Left forelimb (tissue), 1 donor: ENCODE measurements at places on chromosomes 3 and 15.

GRCh38 chr3:136409549-136409948 lies 159.4 kb downstream of the PCCB start:
- DNase-seq, result no peak

GRCh38 chr15:84915606-84915958 lies 31.1 kb downstream of the SLC28A1 start:
- no peak for DNase-seq

GRCh38 chr15:89333011-89333860 lies 1.4 kb downstream of the POLG start:
- DNase-seq, result no peak

- no peak for DNase-seq
Measured at GRCh38 chr3:87158823-87159222, 68.3 kb upstream of the CHMP2B start.

- no peak for DNase-seq
Measured at GRCh38 chr3:111619833-111620232, 24.7 kb upstream of the ZBED2 start.

- no peak for DNase-seq
Measured at GRCh38 chr15:101504866-101505609, 15.5 kb upstream of the PCSK6 start.

GRCh38 chr3:87410110-87410509 lies 133.7 kb upstream of the POU1F1 start:
- DNase-seq, result no peak

- DNase-seq, result no peak
Measured at GRCh38 chr3:31704591-31705179, 172.0 kb downstream of the STT3B start.

DNA sequence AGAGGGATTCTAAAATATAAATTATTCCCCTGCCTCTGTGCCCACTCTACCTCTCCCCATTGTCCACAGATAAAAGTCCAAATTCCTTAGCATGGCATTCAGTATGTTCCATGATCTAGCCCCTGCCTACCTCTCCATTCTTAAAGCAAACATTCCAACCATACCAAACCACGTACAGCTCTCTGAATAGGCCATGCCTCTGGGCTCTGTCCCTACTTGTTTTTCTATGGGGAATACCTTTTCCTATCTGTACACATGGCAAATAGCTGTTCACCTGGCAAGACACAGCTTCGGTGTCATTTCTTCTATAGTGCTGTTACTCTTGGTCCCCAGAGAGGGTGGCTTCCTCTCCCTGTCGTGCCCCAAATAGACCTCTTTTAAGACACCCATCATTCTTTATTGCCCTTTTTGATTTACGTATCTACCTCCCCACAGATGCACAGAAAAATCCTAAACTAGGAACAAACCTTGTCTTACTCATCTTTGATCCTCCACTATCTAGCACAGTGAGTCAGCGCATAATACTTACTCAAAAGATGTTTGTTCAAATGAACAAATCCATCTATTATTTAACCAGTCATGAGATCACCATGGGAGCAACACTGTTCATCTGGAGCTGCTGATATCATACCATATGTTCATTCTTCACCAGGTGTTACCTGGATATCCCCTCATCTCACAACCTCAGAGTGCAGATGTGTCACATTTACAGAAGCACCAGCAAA lies 329.8 kb downstream of the THSD4 start:
- no peak for DNase-seq

DNA sequence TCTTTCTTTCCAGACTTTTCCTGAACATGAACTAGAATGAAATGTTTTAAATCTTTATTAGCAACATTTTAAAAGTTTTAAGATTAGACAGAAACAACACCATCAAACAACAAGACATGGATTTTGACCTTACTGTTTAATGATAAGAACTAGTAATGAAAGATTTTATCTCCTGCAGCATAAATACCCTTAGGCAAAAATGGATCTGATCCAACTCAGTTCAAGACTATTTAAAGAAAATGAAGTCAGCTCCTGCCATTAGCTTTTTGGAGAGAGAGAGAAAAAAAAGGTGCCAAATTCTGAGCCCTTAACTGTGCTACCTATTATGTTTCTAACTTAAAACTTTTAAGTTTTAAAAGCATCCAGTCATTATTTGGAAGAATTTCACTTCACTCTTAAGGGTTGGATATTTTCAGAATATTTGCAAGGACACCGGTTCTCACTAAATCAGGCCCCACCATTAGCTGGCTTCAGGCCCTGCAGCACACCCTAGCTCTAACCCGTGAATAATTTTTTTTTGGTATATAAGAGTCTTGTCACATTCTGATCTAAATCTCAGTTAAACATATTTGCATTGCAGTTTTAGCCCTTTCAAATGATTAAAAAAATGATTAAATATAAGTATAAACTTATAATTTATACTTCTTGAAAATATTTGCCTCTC lies 60.0 kb downstream of the NR1I2 start:
- DNase-seq, result no peak

- no peak for DNase-seq
Measured at GRCh38 chr15:81296673-81297072, 27.3 kb downstream of the STARD5 start.

GRCh38 chr3:102224171-102224570 lies 210.6 kb upstream of the ZPLD1 start:
- no peak for DNase-seq

DNA sequence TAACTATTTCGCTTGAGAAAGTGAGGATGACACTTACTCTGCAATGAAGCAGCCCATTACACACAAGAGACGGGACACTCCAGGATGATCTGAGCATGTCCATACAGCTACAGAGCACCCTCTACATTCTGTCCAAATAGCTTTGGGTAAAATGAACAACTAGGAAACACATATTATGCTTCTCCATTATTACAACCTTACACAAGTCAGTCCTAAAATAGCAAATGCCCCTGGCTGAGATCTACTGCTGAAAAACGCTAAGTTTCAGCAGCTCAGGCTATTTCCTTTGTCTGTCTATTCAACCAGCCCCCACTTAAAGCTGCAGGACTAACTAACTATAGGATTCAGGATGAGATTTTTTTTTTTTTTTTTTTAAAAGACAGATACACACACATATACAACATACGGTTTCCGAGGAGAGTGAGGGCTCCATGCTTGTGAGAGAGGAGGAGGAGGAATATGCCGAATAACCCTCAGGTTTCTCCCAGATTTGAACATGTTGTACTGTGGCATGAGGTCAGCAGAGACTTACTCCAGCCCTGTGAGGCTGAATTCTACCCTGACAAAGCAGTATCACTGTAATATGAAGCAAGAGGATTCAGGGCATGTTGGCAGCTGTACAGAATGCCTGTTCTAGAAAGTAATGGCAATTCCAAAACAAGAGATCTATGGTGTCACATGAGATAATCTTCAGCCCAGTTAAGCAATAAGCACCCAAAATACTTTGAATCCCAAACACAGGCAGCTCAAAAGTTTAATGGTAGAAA lies 117.3 kb upstream of the PLXND1 start:
- DNase-seq, result no peak

DNA sequence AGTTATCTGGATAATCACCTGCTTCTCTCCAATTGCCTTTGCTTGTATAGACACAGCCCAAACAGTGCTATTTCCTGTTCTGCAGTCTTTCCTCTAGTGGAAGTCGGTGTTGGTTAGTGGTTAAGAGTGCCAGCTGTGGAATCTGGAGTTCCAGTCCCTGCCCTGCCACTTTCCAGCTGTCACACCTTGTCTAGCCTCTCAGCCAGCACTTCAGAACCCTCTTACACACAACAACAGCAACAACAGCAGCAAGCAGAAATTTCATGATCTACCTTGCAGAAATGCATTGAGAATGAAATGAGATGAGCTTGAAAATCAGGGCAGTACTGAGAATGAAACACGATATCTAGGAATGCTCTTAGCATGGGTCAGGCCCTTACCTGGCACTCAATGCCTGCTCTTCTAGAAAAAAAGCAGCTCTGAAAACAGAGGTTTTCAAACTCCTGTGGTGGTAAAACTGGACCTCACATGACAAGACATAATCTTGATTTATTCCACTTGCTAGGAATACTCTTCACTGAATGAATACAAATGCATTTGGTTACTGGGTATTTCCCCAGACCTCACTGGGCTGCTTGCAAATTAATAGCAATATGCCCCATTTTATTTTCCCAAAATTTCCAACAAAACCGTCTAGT lies 3.3 kb upstream of the WNT5A start:
- no peak for DNase-seq

GRCh38 chr3:38226273-38226672 lies 39.3 kb upstream of the SLC22A13 start:
- DNase-seq, result no peak

DNA sequence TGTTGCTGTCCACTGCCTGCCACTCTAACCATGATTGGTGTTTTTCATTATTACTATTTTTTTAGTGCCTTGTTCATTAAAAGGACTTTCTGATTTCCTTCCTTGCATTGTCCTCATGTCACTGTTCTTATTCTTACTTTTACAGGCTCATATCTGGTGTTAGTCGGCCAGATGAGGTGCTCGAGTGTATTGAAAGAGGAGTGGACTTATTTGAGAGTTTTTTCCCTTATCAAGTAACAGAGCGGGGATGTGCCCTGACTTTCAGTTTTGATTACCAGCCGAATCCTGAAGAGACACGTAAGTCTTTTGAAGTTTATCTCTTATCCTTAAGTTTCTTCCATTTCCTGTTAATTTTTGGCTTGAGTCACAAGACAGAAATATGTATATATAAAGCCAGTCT lies 23.2 kb downstream of the QTRT2 start:
- DNase-seq, result no peak

DNA sequence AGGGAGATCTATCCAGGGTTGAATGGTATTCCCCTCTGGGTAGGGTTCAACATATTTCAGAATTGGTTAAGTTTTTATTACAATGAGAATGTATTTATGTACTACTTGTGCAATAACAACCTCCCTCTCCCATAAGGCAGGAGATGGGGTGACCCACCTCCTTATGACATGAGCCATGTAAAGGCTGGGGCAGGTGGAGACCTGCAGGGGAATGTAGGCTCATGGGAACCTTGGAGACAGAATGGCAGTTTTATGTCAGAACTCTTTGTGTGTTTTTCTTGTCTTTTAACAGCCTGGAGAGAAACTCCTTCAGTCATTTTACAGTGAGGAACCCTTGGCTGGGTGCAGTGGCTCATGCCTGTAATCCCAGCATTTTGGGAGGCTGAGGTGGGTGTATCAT lies 24.6 kb upstream of the INSYN1 start:
- no peak for DNase-seq

- DNase-seq, result no peak
Measured at GRCh38 chr15:72058585-72058984, 59.4 kb downstream of the MYO9A start.

- DNase-seq, result peak; percentile 69
Measured at GRCh38 chr3:190514413-190515153, 698 bp downstream of the IL1RAP start.

DNA sequence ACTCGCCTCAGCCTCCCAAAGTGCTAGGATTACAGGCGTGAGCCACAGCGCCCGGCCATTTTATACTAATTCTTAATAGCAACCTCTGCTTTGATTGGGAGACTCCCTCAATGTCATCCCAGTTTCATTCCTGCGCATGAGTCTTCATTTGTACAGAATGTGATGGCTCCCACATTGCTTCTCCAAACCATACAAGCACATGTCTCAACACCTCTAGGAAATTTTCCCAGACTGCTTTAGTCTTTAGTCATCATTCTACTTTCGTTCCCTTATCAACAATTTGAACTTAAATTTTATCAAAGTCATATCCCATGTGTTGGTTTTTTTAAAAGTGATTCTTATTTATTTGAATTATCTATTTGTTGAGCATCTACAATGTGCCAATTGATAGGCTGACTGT lies 58.1 kb downstream of the SNX4 start:
- no peak for DNase-seq

DNA sequence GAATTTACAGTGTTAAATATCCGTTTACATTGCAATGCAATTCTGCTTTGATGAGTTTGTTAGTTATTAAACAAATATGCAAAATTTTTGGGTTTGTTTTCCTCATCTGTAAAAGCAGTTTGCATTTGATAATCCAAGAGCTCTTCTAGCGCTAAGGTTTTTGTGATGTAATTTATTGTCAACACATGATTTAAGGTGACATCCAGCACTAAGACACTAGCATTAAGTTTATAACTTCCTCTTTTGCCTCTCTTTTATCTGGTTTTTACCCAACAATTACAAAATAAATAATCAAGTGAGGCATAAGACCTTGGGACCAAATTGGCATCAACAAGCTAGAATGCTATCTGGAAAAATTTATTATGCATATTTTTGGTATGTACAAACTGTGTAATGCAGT lies 969 bp upstream of the DNAJC19 start:
- DNase-seq, result no peak

DNA sequence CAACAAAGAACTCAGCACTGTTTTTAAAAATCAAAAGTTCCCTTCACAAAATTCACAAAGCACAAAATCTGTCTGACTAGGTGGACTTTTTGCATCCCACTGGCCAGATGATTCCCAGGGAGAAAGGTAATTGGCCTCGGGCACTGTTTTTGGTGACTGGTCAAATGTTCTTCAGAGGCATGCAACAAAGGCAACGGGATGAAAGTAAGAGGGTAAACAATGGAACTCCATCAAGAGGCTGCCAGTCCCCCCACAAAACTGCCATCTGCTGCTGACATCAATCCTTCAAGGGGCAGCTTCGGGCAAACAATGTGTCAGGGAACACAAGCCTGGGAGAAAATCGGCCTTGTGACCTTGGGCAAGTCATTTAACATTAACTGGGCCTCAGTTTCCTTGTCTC lies 3.3 kb downstream of the SRGAP3 start:
- no peak for DNase-seq

DNA sequence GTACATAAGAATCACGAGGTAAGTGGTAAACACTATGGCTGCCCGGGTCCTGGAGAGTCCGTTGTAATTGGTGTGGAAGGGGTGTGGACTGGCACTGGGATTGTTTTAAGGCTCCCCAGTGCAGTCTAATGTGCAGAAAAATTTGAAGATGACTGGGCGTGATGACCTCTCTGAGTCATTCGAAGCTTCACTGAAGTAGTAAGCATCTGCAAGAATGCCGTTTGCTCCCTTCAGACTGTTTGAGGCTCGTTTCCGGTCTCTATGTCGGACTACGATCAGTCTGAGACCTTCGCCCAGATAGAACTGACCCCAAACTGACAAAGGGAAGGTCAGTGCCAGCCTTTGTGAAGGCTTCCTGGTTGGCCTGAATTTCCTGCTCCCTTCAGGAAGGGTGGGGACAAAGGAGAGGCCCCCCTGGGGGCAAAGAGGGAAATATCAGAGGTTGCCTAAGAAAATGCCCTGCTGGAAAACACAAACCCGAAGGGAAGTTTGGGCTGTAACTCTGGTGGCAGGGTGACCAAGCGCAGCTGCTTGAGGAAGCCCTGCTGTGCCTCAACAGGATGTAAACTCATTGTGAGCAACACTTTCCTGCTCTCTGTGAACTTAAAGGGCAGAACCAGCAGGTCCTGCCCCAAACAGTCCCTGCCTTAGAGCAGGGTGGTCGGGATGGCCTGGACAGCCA lies 34.6 kb downstream of the BTD start:
- no peak for DNase-seq

- no peak for DNase-seq
Measured at GRCh38 chr15:60326824-60327654, 70.7 kb downstream of the ANXA2 start.

DNA sequence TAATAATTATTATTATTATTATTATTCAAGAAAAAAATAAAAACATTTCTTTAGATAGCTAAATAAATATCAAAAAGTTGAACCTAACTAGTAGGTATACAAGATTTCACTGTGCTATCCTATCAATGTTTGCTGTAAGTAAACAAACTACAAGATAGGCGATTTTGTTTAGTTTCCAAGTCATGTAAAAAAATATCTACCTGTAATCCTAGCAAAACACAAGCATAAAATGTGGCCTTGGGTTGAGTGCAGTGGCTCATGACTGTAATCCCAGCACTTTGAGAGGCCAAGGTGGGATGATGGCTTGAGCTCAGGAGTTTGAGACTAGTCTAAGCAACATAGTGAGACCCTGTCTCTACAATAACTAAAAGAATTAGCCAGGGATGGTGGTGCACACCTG lies 71.6 kb upstream of the CSPG5 start:
- no peak for DNase-seq
